ENCODE measurements at places on chromosomes 11 and 22.

DNA sequence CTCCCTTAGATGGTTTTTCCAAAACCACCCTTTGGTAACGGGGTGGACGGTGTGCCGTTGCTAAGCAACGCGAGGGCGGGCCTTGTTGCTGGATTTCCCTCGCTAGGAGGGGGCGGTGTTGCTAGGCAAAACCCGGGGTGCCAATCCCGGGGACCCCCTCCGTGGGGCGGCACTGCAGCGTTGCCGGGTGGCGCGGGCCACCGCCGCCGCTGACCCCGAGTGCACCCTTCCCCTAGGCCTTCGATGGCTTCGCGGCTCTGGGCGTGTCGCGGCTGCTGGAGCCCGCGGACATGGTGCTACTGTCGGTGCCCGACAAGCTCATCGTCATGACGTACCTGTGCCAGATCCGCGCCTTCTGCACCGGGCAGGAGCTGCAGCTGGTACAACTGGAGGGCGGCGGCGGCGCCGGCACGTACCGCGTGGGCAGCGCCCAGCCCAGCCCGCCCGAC lies 8.9 kb downstream of the EHBP1L1 start:
- DNase-seq = no peak

GRCh38 chr11:124762624-124763155 lies 600 bp upstream of the ESAM start:
- no peak for DNase-seq

GRCh38 chr11:66846671-66847091 lies 3.4 kb downstream of the RCE1 start:
- no peak for DNase-seq

DNA sequence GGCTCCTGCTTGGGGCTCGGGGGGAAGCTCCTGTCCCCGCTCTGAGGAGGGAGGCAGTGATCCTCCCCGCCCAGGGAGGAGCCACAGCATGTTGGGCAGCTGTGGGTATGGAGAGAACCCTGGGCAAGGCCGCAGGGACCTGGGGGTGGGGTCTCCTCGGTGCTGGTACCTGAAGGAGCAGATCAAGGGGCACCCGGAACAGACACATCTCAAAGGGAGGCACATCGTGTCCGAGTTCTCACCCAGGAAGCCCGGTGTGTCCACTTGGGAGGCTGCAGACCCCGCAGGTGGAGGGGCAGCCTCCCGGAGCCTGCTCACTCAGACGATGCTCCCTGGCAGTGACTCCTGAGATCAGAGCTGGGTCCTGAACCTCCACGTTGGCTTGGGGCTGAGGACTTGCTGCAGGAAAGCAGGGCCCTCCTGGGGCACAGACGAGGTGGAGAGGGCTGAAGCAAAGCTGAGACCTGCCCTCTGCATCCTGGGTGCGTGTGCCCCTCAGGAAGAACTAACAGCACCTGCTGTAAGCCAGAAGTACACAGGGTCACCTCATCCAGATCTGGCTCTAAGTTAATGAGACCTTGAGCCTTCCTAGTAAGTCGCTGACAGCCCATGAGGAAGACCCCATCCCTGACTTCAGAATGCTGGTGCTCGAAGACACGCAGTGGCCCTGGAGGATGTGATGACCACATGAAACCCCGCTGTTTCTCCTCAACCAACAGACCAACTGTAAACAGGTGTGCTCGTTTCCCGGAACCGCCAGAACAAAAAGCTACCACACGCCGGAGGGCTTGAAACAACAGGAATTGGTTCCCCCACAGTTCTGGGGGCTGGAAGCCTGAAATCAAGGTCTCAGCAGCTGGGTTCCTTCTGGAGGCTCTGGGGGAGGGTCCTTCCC lies 5.9 kb upstream of the OSBPL5 start:
- no peak for DNase-seq

- DNase-seq = peak; percentile 10
Observed at GRCh38 chr11:75450826-75451821, 18.1 kb upstream of the KLHL35 start.

DNA sequence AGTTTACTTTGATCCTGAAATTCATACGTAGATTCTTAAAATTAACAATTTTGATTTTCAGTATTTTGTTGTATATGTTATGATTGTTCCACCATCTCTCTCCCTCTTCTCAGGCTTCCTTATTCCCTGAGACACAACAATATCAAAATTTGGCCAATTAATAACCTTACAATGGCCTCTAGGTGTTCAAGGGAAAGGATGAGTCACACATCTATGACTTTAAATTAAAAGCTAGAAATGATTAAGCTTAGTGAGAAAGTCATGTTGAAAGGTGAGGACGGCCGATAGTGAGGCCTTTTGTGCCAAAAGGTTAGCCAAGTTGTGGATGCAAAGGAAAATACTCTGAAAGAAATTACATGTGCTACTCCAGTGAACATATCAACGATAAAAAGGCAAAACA lies 5.5 kb upstream of the OR52J3 start:
- DNase-seq = no peak

GRCh38 chr22:32794449-32795213 lies 6.9 kb upstream of the TIMP3 start:
- no peak for DNase-seq

DNA sequence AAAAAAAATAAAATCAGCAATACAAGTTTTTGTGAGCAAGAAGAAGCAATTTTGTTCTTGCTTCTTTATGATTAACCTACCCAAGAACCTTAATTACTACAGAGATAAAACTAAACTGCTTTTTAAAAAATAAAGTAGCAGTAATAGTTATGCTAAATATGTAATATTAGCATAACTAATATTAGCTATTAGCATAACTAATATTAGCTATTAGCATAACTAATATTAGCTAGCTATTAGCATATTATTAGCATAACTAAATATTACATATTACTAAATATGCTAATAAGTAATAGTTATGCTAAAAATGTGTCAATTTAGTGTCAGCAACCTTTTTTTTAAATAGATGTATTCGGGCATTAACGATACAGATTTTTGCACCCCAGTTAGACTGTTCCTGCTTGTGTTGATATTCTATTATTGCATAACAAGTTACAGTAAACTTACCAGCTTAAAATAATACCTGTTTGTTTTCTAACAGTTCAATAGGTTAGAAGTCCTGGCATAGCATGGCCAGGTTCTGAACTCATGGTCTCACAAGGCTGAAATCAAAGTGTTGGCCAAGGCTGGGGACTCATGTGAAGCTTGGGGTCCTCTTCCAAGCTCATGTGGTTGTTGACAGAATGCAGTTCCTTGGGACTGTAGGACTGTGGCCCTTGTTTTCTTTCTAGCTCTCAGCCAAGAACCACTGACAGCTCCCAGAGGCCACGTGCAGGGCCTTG lies 48.4 kb downstream of the PDHX start:
- no peak for DNase-seq

- no peak for DNase-seq
Observed at GRCh38 chr11:15539645-15540044, 424.9 kb downstream of the INSC start.

- DNase-seq = no peak
Observed at GRCh38 chr22:44815099-44816070, 63.0 kb downstream of the ARHGAP8 start.

- DNase-seq = no peak
Observed at GRCh38 chr11:73931039-73931645, 19.7 kb upstream of the DNAJB13 start.

GRCh38 chr11:131463649-131464425 lies 93.4 kb downstream of the NTM start:
- no peak for DNase-seq

- DNase-seq = no peak
Observed at GRCh38 chr11:126489836-126490660, 134.6 kb downstream of the ST3GAL4 start.

GRCh38 chr11:11856638-11857037 lies 14.9 kb downstream of the USP47 start:
- no peak for DNase-seq

DNA sequence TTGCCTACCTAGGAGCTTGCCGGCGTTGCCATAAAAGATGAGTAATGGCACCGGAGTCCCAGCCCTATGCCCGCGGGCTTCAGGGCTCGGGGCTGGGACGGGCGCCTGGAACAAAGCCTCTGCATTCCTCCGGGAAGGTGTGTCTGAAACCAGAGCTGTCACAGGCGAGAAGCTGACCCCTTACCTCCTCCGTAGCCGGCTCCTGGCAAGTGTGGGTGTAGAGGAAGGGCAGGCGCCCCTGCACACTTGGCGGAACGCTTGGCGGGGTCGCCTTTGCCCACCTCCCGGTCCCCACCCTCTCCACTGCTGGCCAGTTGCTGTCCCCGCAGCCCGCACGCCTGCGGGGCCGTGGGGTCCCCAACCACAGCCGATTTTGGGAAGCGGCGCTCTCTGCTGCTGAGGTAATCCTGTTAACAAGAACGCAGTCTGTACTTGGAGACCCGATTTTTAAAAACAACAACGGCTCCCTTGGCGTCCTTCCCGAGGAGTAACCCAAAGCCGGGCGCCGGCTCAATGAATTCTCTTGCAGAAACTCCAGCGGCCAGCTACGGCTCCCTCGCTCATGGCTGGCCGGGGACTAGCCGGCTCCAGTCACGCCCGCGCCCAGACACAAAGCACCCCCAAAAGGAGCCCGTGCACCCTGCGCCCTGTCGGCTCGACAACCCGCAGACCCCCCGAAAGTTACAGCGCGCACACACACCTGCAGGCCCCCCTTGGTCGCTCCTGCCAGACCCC lies 89.2 kb downstream of the PLEKHA7 start:
- no peak for DNase-seq

- DNase-seq = peak; percentile 41
Observed at GRCh38 chr22:30245985-30246813, at the start of gene LIF. LIF (minus strand) TSS chr22:30246759; CDS start chr22:30246695, 64 bp downstream.

- no peak for DNase-seq
Observed at GRCh38 chr22:37509059-37509860, 10.0 kb downstream of the CARD10 start.

DNA sequence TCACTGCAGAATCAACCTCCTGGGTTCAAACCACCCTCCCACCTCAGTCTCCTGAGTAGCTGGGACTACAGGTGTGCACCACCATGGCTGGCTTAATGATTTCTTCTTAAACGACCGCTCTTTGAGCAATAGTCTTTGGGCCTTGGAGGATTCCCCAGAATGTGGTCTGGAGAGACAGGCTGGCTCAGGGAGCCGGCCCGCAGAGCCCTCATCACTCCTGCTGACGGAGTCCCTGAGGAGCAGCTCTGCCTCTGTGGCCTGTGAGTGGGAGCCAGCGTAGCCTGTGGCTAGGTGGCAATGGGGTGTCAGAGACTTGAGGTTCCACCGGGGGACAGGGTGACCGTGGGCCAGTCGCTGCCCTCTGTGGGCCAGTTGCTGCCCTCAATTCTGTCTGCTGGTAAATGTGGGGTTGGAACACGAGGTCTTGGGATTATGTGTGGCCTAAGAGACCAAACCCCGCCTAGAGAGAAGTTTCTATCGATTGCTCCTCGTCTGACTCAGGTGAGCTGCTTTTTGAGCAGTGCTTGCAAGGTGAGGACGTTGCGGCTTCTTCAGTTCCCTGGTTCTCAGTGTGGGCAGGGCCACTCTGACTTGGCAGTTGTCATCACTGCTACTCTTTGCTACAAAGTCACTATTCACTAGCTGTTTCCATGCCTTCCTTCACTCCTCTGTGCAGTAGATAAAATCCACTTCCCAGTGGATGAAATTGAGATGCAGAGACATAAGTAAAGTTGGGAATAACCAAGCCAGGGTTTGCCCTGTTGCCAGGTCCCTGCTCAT lies 124.8 kb upstream of the NECTIN1 start:
- DNase-seq = no peak

DNA sequence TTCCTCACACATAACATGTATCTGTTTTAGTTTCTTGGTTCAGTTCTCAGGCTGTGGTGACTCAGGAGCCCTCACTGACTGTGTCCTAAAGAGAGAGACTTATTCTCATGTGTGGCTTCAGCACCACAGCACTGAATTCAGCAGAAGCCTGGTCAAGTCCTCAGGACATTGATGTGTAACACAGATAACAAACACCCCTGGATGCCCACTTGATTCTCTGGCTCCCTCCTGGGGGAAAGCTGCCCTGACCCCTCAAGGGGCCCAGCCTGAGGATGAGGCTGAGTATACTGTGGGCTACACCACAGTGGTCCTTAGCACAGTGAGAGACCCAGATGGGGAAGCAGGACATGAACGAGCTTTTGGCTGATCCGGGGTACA lies 87.2 kb upstream of the VPREB1 start:
- no peak for DNase-seq

DNA sequence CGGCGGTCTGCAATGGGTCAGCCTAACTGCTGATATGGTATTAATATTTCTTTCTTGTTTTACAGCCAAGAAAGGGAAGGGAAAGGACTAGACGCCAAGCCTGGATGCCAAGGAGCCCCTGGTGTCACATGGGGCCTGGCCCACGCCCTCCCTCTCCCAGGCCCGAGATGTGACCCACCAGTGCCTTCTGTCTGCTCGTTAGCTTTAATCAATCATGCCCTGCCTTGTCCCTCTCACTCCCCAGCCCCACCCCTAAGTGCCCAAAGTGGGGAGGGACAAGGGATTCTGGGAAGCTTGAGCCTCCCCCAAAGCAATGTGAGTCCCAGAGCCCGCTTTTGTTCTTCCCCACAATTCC lies 1.9 kb downstream of the MDK start:
- DNase-seq = no peak

DNA sequence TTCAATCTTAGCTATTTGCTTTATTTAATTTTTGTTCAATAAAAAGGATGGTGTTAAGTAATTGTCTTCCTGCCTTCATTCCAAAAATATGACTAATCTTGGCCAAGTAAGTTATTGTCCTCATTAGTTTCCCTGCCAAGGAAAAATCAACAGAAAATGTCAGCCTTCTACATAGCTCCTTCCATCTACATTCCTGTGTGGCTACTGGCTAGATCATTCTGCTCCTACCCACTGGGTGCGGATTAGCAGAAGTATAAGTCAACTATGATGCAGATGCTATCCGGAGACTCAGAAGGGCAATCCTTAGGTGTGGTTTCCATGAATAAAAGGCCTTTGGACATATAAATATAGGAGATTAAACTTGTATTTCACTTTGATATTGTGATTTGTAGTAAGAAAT lies 154.4 kb downstream of the SBF2 start:
- DNase-seq = no peak

- DNase-seq = no peak
Observed at GRCh38 chr11:107545101-107545514, 20.4 kb downstream of the ALKBH8 start.

- no peak for DNase-seq
Observed at GRCh38 chr22:37259540-37260029, 15.5 kb upstream of the RAC2 start.

GRCh38 chr11:85844439-85845123 lies 10.6 kb upstream of the CCDC83 start:
- no peak for DNase-seq

DNA sequence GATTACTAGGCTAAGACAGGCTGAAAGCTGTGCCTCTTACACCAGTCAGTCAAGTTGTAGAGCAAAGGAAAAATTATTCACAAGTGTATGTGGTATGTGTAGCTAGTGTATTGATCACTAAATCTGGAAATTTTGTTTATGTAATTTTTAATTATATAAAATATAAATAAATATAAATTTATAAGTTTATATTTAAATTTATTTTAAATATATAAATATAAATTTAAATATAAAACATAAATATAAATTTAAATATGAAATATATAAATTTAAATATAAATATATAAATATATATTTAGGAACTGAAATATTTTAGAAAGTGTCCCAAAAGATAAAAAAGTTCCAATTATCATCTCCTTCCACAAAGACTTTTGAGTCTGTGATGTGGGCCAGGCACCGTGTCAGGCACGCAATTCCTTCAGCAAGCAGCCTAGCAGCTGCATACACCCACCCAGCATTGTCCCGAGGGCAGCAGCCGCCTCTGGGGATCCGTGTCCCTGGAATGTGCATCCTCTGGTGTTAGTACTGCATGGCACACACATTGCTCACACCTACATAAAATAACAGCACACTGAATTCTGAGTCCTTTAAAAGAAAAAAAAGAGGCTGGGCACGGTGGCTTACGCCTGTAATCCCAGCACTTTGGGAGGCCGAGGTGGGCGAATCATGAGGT lies 1098.0 kb downstream of the BRD1 start:
- no peak for DNase-seq

All from effector CD4-positive, alpha-beta T cell (primary cell).